DMS53 (cell line): ENCODE measurements at places on chromosomes 12 and 14.
A peak's percentile ranks its signal among the peaks of the same experiment; 100 is the strongest.

DNA sequence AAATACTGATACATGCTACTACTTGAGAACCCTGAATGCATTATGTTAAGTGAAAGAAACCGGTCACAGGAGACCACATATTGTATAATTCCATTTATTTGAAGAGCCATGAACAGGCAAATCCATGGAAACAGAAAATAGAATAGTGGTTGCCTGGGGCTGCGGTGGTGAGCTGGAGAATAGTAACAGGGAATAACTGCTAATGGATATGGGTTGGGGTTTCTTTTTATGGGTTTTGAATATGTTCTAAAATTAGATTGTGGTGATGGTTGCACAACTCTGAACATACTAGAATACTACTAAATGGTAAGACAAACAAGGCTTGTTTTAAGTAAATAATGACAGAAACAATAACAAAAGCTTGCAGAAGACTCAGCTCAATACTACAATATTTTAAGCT lies 293.0 kb downstream of the BTG1 start:
- DNase-seq, result peak; percentile 45

DNA sequence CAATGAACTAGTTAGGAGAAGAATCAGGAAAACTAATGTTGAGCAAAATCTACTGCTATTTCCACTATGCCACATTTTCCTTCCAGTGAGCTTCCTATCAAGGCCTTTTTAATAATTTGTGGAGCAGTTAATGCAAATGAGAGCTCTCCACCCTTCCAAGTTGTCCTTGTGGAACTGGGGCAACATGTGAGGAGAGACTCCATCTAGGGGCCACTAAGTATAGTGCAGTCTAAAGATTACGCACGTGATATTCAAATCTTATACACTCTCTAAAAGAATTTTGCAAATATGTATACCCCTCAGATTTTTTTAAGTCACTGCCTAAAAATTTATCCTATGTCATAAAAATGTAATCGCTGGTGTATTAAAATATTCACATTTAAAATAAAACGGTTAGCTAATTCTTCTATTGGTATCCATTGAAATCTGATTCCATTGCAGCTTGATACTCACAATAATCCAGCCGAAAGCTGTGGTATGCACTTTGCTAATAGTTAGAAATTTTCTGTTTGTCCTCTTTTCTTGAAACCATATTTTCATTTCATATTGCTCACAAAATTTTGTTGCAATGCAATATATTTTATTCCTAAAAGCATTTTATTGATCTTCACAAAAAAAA lies 100.1 kb downstream of the PAH start:
- peak; percentile 81 for DNase-seq

GRCh38 chr14:51209457-51209856 lies 30.6 kb upstream of the TMX1 start:
- DNase-seq, result peak; percentile 91

- DNase-seq, result no peak
Measured at GRCh38 chr14:93464271-93464670, 33.5 kb downstream of the UNC79 start.

- DNase-seq, result no peak
Measured at GRCh38 chr14:60974090-60974651, 6.7 kb downstream of the TRMT5 start.

DNA sequence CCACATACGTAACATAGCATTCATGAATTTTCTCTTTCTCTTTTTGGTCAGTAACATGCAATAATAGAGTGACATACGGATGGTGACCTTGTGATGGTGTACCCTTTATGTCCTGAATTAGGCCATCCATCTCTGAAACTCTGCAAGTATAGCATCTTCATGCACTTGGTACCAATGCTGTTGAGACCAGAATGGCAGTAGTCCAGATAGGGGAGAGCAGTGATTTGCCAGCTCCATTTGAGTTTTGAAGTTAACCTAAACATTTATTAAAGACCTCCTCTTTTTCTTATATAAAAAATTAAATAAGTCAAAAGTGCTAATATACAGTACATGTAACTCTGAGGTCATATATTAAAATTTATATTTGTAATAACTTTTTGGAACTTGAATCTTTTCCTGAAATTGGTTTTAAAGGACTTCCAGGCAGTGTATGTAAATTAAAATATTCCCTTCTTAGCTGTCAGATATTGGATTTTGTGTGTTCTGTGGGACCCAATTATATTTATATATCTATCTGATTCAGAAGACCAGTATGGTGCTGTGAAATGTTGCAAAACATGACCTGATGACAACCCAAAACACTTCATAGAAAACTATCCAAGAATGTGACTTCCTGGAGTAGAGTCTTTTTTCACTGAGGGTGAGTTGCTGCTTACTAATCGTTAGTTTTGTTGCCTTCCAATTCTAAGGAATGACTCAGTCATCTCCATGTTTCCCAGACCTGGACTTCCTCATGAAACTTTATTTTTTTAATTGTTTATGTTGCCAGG lies 3.5 kb downstream of the ELK3 start:
- peak; percentile 56 for DNase-seq

DNA sequence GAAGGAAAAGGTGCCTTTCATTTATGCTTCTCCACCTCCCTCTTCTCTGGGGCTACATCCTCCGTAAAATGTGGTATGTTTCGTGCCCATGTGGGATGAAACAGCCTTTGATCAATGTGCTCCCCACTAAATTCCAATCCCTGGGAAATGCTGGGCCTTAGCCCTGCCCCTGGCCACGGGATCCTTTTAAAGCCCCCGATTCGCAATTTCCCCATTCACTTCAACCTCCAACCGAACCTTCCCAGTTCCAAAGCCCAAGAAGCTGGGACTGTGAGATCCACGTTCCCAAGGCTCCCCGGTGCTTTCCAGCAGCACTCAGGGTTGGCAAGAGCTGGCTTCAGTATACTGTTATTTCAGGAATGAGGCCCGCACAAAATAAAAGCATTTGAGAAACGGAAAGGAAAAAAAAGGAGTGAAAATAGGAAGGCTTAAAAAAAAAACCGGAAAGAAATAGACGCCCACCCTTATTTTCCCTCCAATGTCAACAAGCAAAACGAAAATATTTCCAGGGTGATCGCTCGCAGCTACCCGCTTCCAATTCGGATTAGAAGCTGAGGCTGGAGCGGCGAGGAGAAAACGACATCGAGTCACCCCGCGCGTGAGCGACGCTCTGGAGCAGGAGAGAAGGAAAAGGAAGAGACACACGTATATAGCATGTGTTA lies 1.3 kb upstream of the FOXG1 start:
- DNase-seq, result peak; percentile 79

DNA sequence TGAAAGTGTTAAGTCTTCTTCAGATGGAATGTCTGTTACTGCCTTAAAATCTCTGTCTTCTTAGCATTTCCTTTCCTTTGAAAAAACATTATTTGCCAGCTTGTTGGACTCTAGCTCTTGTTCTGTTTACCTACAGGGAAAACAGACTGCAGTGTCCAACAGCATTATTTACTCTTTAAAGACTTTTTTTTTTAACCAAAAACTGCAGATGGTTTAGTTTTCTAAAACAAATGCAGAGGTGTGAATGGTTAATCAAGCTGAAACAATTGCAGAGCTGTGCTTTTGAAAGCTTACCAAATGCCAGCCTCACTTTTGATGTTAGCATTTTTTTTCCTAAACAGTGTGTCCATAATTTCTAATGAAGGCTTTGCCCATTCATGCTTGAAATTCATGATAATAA lies 323.3 kb downstream of the TMEM117 start:
- peak; percentile 29 for DNase-seq

DNA sequence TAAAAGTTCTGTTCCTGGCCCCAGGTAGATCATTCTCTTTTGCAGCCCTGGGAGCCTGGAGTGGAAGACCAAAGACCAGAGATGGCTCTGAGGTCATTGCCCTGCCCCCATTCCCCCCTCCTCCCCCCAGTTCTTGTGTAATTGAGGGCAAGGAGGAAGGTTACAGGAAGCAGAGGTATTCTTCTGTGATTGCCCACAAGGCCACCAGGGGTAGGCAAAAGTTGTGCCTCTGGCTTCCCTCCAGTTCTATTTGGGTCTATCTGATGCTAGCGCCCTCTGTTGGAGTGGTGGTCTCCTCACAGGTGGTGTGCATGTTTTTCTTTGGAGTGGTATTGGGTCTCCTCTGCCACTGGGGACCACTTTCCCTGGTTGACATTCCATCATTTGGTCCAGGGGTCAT lies 41.2 kb upstream of the CRY1 start:
- DNase-seq, result peak; percentile 69

GRCh38 chr12:106144847-106145246 lies 6.1 kb upstream of the NUAK1 start:
- peak; percentile 26 for DNase-seq

DNA sequence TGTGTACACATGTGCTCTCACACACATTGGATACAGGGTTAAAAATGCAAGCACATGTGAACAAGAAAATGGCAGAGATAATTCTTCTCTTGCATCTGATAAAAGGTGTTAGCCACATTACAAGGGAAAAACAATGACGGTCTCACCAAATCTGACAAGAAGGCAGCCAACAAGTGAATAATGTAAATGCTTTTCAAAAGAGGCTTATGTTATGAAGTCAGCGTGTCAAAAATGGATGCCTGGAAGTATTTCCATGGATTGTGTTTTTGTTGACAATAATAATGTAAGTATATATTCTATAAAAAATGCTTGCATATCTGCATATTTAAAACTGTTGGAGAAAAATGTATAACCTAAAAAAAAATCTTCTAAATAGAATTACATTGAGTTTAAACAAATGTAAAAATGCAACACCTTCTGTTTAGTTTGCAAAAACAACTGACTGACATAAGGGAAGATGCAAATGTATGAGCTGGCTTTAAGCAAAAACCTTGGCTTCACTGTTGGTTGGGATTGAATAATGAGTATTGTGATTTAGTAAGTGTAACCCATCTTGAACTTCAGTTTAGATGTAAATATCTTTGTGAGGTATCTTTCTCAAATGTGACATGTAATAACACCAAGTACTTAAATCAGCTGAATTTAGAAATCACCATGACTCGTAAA lies 424.9 kb downstream of the PDZRN4 start:
- DNase-seq, result no peak

DNA sequence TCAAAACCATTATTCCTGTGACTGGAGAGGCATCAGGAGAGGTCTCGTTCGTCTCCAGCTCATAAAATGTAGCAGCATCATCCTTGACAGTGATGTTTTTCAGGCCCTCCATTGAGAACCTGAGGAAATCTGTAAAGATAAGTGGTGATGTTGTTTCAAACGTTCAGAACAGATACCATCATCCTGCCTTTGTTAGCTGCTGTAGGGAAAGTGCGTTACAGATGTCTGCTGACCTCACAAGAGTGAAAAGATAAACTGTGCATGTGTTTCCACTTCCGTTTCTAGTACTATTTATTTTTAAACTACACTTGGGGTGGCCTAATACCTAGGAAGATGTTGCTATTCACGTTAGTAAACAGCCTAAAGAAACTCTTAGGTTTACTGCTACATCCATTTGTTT lies 28.4 kb downstream of the BCL2L14 start:
- DNase-seq, result no peak

DNA sequence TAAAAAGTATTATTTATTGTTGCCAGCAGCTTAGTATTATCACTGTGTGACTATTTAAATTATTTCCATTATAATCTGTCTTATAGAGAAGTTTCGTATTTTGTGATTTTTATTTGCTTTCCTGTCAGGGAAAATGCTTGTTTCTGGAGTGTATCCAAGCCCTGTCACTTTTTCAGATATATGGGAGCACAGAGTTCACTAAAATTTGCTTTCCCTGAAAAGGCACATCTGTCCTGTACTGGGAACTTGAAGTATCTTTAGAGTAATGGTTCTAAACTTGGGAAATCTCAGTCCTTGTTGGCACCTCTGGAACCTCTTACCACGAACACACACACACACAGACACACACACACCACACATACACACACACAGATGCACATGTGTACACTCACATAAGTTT lies 39.3 kb upstream of the SSTR1 start:
- no peak for DNase-seq

GRCh38 chr14:80535171-80535570 lies 323.9 kb upstream of the DIO2 start:
- DNase-seq, result no peak

DNA sequence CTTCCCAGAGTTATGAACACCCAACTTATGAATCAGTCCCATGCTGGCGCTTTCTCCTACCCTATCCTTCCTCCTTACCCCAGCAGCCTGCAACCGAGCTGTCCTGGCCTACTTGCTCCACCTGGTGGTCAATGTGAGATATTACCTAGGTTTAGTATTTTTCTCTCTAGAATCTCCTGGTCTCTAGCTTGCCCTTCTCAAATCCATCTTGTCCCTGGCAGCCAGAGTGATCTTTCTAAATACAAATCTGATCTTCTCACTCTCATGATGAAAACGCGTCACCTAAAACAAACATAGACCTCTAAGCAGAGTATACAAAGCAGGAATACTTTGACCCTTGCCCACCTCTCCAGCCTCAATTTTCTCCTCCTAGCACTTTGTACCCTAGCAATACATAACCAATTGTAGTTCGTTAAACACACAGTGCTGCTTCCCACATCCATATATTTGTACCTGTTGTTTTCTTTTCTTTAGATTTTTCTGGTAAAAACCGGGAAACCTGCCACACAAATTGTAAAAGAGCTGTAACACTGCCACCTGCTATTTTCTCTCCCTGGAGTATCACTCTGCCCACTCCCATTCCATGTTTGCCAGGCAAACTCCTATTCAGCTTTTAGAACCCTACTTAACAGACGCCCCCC lies 20.0 kb upstream of the TCP11L2 start:
- DNase-seq, result peak; percentile 90

- peak; percentile 98 for DNase-seq
Measured at GRCh38 chr12:131737150-131737827, 26.4 kb downstream of the SFSWAP start.

- DNase-seq, result peak; percentile 28
Measured at GRCh38 chr14:50061664-50062437, 54.5 kb downstream of the VCPKMT start.

- no peak for DNase-seq
Measured at GRCh38 chr12:130976171-130976720, 22.5 kb downstream of the ADGRD1 start.

GRCh38 chr12:1656902-1657301 lies 27.9 kb downstream of the WNT5B start:
- no peak for DNase-seq

GRCh38 chr12:66035288-66035966 lies 95.1 kb downstream of the LLPH start:
- peak; percentile 78 for DNase-seq

DNA sequence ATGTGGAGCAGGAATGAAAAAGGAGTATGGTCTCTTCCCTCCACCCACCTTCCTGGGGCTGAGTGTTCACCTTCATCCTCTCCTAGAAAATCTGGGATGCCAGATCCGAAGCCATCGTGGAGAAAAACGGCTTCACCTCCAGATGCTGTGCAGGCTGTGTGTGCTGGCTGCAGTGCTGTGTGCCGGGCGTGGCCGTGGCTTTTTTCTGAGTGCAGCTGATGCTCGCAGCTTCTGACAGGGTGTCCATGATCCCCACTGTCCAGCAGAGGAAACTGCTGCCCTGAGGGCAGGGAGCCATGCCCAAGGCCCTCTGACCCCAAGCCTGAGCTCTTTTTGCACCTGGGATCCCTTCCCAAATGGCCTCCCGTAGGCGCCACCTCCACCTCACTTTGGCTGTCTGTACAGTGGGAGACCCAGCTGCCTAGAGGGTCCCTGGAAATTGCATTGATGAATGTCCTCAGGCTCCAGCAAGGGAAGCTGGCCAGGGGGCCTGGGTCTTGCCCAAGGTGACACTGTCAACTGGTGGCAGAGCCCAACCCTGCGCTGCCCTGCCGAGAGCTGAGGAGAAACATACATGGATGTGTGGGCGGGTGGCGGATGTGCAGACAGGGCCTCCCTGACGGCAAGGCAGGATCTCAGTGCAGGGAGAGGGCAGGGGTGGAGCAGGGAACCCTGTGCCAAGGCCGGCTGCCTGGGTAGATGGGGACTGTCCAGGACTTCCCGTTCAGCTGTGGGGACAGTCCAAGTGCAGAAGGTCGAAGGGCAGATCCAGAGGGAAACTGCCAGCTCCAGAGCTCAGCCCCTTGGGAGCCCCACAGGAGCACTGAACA lies 53.3 kb downstream of the BEGAIN start:
- no peak for DNase-seq

- DNase-seq, result no peak
Measured at GRCh38 chr12:27193854-27194544, 50.1 kb upstream of the STK38L start.
